ENCODE measurements at places on chromosomes 11 and 22.

DNA sequence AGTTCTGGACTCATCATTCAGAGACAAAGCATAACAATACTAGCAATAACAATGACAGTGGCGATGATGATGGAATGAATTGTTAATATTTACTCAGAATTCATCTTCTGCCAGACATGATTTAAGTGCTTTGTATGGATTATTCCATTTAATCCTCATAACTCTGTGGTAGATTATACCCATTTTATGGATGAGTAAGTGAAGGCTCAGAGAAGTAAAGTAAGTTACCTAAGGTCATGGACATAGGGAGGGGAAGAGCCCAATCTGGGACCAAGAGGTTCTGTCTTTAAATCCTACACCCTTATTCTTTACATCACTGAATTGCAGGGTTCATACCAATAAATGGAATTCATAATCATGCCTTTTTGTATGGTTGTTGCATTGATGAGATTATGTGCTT lies 72.7 kb downstream of the MYO18B start:
- DNase-seq: no peak

DNA sequence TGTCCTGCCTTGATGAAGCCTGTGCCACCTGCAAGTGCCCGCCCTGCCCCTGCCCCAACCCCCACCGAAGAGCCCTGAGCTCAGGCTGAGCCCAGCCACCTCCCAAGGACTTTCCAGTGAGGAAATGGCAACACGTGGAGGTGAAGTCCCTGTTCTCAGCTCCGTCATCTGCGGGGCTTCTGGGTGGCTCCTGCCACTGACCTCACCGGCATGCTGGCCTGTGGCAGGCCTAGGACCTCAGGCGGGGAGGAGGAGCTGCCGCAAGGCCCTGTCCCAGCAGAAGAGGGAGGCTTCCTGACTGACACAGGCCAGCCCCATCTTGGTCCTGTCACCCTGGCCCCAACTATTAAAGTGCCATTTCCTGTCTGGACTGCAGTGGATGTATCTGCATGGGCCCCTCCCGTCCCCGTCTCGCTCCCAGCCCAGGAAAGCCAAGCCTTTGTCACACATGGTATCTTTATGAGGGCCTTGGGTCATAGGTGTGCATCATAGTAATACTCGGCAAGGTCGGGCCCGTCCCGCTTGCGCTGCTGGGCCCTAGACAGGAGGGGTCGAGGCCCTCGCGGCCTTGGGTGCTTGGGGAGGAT lies 882 bp downstream of the FREY1 start:
- no peak for DNase-seq

DNA sequence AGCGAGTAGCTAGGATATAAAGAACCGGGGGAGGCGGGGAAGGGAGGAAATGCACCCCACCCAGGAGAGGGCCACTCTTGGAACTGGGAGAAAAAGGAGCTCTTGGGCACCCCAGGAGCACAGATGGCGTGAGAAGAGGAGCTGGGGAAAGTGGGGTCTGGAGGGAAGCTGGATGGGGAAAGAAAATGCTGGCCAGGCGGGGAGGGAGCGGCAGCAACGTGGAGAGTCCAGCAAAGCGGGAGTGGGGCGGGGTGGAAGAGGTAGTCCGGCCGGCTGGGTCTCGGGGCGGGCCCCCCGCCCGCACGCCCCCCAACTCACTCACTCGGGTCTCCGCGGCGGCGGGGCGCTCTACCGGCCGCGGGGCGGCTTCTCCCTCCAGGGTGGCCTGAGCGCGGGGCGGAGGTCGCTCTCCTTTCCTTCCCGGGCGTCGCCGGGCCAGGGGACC lies 522 bp downstream of the TOB2 start:
- no peak for DNase-seq

DNA sequence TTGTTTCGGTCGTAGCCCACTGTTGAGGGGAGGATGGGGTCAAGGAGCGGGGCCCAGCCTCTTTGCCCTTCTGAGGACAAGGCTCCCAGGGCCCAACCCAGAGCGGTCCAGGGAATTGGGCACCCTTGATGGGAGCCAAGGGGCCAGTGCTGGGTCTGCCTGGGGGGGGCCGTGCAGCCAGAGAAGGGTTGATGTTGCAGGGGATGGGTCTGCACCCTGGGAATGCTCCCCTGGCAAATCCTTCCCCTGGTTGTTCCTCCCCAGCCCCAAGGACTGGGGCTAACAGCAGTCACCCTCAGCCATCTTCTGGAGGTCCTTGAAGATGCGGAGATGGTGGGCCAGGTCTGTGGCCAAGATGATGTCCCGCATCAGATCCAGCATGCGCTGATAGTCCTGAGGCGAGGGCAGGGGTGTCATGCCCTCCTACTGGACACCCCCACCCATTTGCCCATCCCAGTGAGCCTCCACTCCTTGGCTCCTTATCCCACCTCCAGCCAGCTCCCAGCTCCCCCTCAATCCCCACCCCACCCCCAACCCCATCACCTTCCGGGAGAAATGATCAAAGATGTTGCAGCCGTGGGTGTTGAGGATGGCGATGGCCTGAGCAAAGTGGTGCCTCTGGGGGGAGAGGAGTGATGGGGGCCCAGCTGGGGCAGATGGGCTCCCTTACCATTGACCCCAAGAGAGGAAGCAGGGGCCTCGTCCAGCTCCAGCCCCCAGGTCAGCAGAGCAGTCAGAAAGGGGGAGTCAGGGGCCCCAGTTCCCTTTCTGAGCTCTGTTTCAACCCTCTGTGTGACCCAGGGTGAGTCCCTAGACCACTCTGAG lies 95.0 kb downstream of the PDE2A start:
- no peak for DNase-seq

GRCh38 chr22:37734964-37735451 lies 38.2 kb downstream of the TRIOBP start:
- DNase-seq: no peak
